ENCODE measurements at places on chromosomes 3 and 15. TPM values are rescaled to one million over a fixed set of nuclear protein-coding genes. Genes with fewer than 3 reads are reported as not detected.

The GOLGA6L10 gene
- total RNA-seq = 0.30 TPM

The DISP2 gene
- total RNA-seq = 3.7 TPM

The RAD54L2 gene
- 27.4 TPM for total RNA-seq

The GRM7 gene
- not detected for total RNA-seq

The TMOD2 gene
- 8.4 TPM for total RNA-seq

The ST3GAL6 gene
- total RNA-seq = 4.8 TPM

The ZNF501 gene
- total RNA-seq = 2.2 TPM

The LRRC2 gene
- total RNA-seq = 0.36 TPM

GRCh38 chr3:156449710-156450574, 105.0 kb downstream of the SSR3 start:
- DNase-seq = peak; percentile 17
- H3K27me3 ChIP-seq = peaks cover 2% of the 10 kb centered on the region
- no peaks in the 10 kb centered on the region for H3K36me3 ChIP-seq
- H3K27ac ChIP-seq = no peak overlapping the region

GRCh38 chr15:67224889-67225288, 29.6 kb downstream of the AAGAB start:
- H3K4me3 ChIP-seq = no peak overlapping the region
- no peaks in the 10 kb centered on the region for H3K4me1 ChIP-seq
- H3K36me3 ChIP-seq = no peaks in the 10 kb centered on the region
- DNase-seq = no peak
- H3K27me3 ChIP-seq = no peaks in the 10 kb centered on the region

- H3K27ac ChIP-seq = peak overlapping the region; percentile 51
- peak; percentile 39 for DNase-seq
- peaks cover 21% of the 10 kb centered on the region for H3K4me1 ChIP-seq
- no peak overlapping the region for H3K4me3 ChIP-seq
- no peaks in the 10 kb centered on the region for H3K27me3 ChIP-seq
Observed at GRCh38 chr3:135982404-135982761, 16.9 kb downstream of the PPP2R3A start.

GRCh38 chr15:85854345-85855097, 59.8 kb upstream of the KLHL25 start:
- no peak overlapping the region for H3K4me3 ChIP-seq
- H3K27ac ChIP-seq = no peak overlapping the region
- no peaks in the 10 kb centered on the region for H3K4me1 ChIP-seq
- DNase-seq = peak; percentile 38

- H3K27ac ChIP-seq = no peak overlapping the region
- H3K4me3 ChIP-seq = no peak overlapping the region
- no peaks in the 10 kb centered on the region for H3K27me3 ChIP-seq
Observed at GRCh38 chr3:17466028-17466427, 276.4 kb downstream of the TBC1D5 start.

DNA sequence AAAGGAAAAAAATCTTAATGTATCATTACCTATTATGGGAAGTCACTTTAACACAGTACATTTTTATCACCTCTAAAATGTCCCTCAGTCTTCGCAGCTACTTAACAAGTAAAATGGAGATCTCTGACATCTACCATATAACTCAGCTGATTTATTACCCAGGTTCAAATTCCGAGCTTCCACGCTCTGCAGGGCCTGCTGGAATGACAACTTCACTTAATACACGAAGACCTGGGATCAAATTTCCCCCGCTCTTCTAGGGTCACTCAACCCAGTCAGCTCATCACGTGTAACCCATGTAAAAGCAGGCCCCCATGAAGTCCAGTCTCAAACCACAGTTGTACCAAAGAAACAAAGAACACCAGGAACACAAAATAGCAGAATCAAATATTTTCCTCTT, 44.2 kb upstream of the ACP3 start:
- no peaks in the 10 kb centered on the region for H3K4me1 ChIP-seq
- no peaks in the 10 kb centered on the region for H3K36me3 ChIP-seq
- H3K27ac ChIP-seq = no peak overlapping the region
- no peak overlapping the region for H3K4me3 ChIP-seq

DNA sequence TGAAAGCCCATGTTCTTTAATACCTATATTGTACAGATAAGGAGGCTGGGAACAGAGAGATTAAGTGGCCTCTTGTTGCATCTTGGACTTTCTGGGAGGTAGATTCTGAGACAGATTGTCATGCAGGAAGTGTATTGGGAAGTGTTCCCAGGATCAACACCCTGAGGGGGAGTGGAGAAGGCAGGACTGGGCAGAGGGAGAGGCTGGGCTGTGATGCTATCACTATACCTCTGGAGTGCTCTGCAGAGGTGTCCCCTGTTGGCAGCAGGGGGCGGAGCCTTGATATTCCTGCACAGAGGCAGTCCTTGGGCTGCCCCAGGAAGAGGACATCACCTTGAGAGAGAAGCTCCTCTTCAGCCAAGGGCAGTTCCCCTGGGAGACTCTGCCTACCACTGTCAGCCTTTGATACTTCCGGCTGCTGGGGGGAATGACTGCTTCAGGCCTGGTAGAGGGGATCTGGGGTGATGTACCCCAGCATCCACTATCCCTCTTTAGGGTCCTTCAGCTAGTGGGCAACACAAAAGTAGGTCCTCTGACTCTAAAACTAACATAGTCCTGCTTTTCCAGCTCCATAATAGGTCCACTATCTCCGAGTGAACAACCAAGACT, 97.4 kb upstream of the RNU6-1 start:
- no peak overlapping the region for H3K27ac ChIP-seq
- peaks cover 6% of the 10 kb centered on the region for H3K4me1 ChIP-seq
- H3K27me3 ChIP-seq = no peaks in the 10 kb centered on the region
- no peak overlapping the region for H3K4me3 ChIP-seq
- H3K36me3 ChIP-seq = no peaks in the 10 kb centered on the region

GRCh38 chr3:101962055-101962454, 112.7 kb downstream of the NFKBIZ start:
- no peaks in the 10 kb centered on the region for H3K27me3 ChIP-seq
- DNase-seq = peak; percentile 88
- H3K4me3 ChIP-seq = no peak overlapping the region
- H3K4me1 ChIP-seq = peaks cover 8% of the 10 kb centered on the region
- peak overlapping the region; percentile 4 for H3K27ac ChIP-seq
- H3K36me3 ChIP-seq = no peaks in the 10 kb centered on the region

DNA sequence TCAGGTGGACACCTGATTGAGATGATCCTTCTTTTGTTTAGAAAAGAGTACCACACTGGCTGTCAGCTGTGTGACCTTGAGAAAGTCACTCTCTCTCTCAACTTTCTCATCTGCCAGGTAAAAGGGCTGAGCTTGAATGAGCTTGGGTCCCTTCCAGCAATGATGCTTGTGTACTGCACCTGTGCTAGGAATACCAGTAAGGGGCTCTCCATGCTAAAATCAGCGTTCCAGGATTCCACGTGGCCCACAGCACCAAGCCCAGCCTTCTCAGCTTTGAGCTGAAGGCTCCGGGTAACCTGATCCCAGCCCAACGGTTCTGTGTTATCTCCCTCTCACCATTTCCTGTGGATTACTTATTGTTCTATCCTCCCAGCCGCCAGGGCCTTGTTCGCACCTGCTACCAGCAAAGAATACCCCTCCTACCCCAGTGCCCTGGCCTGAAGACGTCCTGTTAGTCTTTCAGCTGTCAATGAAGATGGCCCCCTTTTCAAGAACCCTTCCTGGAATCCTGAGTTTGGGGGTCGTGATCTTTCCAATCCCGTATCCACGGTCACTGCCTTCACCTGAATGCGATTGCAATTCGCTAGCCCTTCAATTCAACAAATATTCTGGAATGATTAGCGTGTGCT, 54.2 kb upstream of the CGNL1 start:
- H3K36me3 ChIP-seq = no peaks in the 10 kb centered on the region
- peaks cover 13% of the 10 kb centered on the region for H3K4me1 ChIP-seq
- no peaks in the 10 kb centered on the region for H3K27me3 ChIP-seq
- no peak overlapping the region for H3K27ac ChIP-seq
- no peak for DNase-seq

DNA sequence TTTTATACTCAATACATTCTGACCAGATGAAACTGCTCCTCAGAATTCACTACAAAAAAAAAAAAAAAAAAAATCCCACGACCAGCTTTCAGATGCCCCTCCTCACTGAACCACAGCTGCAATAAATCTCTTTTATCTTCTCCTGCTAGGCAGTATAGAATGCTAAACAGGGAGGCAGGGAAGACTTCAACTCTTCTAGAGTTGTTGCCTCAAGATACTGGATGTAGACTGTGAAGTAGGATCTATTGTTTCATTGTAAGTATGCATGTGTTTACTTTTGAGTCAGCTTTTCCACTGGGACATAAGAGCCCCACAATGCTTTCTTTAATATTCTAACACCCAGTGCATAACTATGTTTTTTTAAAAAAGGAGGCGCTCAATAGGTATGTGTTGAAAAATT, 401.4 kb downstream of the TBL1XR1 start:
- no peaks in the 10 kb centered on the region for H3K4me1 ChIP-seq
- no peak overlapping the region for H3K27ac ChIP-seq
- no peak overlapping the region for H3K4me3 ChIP-seq
- H3K36me3 ChIP-seq = no peaks in the 10 kb centered on the region
- H3K27me3 ChIP-seq = no peaks in the 10 kb centered on the region
- peak; percentile 37 for DNase-seq

- peaks cover 12% of the 10 kb centered on the region for H3K4me1 ChIP-seq
- no peak overlapping the region for H3K4me3 ChIP-seq
- H3K36me3 ChIP-seq = no peaks in the 10 kb centered on the region
- DNase-seq = peak; percentile 72
Observed at GRCh38 chr3:23017801-23018200, 185.3 kb upstream of the UBE2E2 start.

DNA sequence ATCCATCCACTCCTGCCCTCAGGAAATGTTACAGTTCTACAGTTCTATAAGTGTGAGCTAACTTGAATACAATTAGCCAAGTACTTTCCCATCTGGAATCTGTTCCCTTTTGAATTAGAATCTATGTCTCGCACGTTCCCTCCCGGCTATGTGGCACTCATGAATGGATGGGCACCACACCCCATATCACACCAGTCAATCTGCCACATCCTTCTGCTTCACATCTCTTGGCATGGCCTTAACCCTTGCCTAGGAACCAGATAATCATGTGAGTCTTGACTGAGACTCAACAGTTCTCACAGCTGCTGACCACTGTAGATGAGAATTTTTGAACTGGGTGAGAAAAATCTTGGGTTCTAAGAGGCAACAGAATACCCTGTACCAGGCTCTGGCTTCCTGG, 180.2 kb downstream of the TNIK start:
- peaks cover 21% of the 10 kb centered on the region for H3K4me1 ChIP-seq
- H3K4me3 ChIP-seq = no peak overlapping the region
- no peak overlapping the region for H3K27ac ChIP-seq
- no peak for DNase-seq
- H3K27me3 ChIP-seq = no peaks in the 10 kb centered on the region

- H3K27ac ChIP-seq = no peak overlapping the region
- DNase-seq = peak; percentile 25
- no peaks in the 10 kb centered on the region for H3K27me3 ChIP-seq
- H3K4me1 ChIP-seq = no peaks in the 10 kb centered on the region
- no peak overlapping the region for H3K4me3 ChIP-seq
Observed at GRCh38 chr3:7205535-7205934, 344.6 kb downstream of the GRM7 start.

- no peak overlapping the region for H3K27ac ChIP-seq
- no peaks in the 10 kb centered on the region for H3K4me1 ChIP-seq
- no peaks in the 10 kb centered on the region for H3K36me3 ChIP-seq
- no peaks in the 10 kb centered on the region for H3K27me3 ChIP-seq
Observed at GRCh38 chr15:71228403-71228802, 113.1 kb downstream of the THSD4 start.

DNA sequence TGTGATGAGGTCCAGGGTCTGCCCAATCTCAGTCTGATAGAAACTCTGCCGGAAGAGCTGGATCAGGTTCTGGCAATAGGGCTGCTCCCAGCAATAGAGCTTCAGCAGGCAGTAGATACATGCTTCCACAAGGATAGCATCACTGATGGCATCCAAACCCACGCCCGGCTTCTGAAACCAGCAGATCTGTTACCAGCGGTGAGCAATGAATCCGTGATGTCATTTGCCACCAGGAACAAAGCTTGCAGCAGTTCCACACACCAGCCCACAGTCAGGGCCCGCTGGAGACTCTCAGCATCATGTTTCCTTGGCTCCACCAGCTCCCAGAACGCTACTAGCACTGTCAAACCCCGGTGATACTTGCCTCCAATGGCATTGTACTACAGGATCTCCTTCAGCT, 19.3 kb upstream of the TTBK2 start:
- H3K27me3 ChIP-seq = no peaks in the 10 kb centered on the region
- H3K27ac ChIP-seq = no peak overlapping the region
- H3K36me3 ChIP-seq = peaks cover 17% of the 10 kb centered on the region
- H3K4me1 ChIP-seq = no peaks in the 10 kb centered on the region
- DNase-seq = no peak
- H3K4me3 ChIP-seq = no peak overlapping the region

GRCh38 chr3:24505691-24506550, 11.3 kb upstream of the THRB start:
- H3K4me1 ChIP-seq = no peaks in the 10 kb centered on the region
- H3K27me3 ChIP-seq = no peaks in the 10 kb centered on the region
- H3K36me3 ChIP-seq = no peaks in the 10 kb centered on the region
- DNase-seq = no peak
- H3K4me3 ChIP-seq = no peak overlapping the region

- H3K4me3 ChIP-seq = no peak overlapping the region
- no peak for DNase-seq
- H3K36me3 ChIP-seq = no peaks in the 10 kb centered on the region
- H3K27me3 ChIP-seq = no peaks in the 10 kb centered on the region
- H3K4me1 ChIP-seq = peaks cover 32% of the 10 kb centered on the region
Observed at GRCh38 chr15:99439524-99439835, 126.3 kb upstream of the MEF2A start.

GRCh38 chr3:56012721-56013120, 455.5 kb downstream of the ERC2 start:
- no peaks in the 10 kb centered on the region for H3K4me1 ChIP-seq
- peak; percentile 44 for DNase-seq
- no peaks in the 10 kb centered on the region for H3K36me3 ChIP-seq
- H3K4me3 ChIP-seq = no peak overlapping the region
- no peak overlapping the region for H3K27ac ChIP-seq
- H3K27me3 ChIP-seq = no peaks in the 10 kb centered on the region
